Subcutaneous preadipocyte (primary cell): ENCODE measurements at places on chromosomes 3 and 15. TPM values are rescaled to one million over a fixed set of nuclear protein-coding genes. Genes with fewer than 3 reads are reported as not detected.

CASR gene
- total RNA-seq, result under 0.01 TPM in 1 of 2 replicates, not detected in the other

GOLGA8R gene
- total RNA-seq, result 1.1 and 1.2 TPM in 2 replicates

MCTP2 gene
- total RNA-seq, result 1.5 and 3.5 TPM in 2 replicates

FBXO40 gene
- not detected in 2 replicates for total RNA-seq

CSK gene
- 31.6 and 42.6 TPM in 2 replicates for total RNA-seq

TRAT1 gene
- total RNA-seq, result not detected in 2 replicates

MEGF11 gene
- total RNA-seq, result not detected in 2 replicates

ROPN1 gene
- not detected in 2 replicates for total RNA-seq

NRG4 gene
- not detected in 2 replicates for total RNA-seq

SAMMSON gene
- not detected in 2 replicates for total RNA-seq
